Right hindlimb (tissue), 1 donor: ENCODE measurements at places on chromosomes 3 and 15.

DNA sequence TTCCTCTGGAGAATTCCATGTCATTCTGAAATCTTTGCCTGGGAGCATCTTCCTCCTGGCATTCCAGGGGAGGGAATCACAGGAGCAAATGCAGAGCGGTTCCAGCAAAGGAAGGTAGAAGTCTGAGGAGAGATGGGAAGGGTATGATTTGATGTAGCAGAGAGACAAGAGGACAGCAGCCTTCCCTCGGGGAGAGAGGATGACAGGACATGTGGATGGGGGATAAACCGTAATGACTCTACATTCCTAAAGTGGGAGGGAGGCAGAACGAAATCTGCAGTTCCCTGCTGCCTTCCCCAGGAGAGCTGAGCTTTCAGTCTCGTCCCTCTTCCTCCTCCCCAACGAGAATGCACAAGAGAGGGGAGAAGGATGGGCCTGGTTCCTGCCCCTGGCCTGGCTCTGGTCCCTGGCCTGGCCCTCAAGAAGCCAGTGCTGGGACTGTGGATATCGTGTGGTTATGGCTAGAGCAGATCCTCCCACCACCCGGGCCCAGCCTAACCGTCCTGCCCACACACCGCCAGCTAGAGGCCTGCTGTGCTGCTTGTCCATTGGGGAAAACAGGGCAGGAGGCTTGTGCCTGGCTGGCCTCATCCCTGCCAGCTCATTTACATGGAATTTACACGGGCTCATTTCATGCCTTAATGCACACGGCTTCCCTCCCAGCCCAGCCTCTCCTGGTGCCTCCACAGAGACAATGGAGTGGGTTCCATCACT, 26.6 kb downstream of the SEMA7A start:
- peak; percentile 66 for DNase-seq

DNA sequence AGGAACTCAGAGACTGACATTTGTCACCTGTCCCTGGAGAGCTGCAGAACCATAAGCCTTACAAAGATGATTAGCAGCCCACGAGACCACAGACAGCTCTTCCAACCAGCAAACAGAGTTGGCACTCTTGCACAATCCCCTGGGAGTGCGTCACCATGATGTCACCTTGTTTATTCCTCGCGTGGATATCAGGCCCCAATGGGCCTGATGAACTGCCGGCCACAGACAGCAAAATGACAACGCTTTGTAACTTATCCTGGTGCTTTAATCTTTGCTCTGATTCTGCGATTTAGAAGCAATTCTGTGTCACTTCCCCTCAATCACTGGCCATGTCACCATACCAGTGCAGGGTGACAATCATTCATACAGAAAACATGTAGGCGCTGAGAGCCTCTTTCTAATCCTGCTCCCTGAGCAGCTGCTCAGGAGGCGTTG, 89.2 kb downstream of the TAMM41 start:
- DNase-seq: no peak

DNA sequence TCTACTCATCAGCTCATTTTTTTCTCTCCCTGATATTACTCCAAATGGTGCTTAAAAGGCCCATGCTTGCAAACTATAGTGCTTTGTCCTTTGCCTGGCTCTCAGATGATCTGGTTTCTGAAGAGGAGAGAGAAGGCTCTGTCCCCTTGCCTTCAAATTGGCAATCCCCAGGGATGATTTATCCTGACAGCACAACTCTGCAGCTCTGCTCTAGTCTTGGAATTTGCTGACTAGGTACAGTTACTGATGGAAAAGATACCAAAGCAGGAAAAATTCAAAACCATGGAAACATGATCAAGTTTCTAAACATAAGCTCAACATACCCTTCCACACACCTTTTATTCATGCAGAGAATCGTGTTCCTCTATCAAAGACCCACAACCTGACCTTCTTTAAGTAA, 106.7 kb upstream of the CADPS start:
- DNase-seq: no peak

DNA sequence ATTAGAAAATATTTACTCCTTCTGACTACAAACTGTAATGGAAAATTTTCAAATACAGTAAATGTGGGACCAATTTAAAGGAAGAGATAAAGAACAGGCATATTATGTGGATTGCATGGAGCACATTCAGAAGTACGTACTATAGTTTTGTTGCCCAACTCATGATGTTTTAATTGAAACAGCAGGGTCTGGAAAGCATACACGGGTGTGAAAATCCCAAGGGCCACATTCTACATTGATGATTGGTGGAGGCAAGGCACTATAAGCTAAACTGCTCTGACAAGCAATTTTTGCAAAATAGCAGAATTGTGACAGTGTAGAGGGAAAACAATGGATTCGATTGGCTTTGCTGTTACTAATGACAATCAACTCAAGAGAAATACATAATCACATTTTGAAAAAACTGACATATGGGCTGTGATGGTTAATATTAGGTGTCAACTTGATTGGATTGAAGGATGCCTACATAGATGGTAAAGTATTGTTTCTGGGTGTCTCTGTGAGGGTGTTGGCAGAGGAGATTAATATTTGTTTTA, 458.6 kb downstream of the PYDC2 start:
- DNase-seq: no peak

- DNase-seq: peak; percentile 81
These were observed at the start of gene IGSF11 for GRCh38 chr3:119034256-119035013. IGSF11 (minus strand) TSS chr3:119034846; CDS start chr3:119034582, 264 bp downstream.

DNA sequence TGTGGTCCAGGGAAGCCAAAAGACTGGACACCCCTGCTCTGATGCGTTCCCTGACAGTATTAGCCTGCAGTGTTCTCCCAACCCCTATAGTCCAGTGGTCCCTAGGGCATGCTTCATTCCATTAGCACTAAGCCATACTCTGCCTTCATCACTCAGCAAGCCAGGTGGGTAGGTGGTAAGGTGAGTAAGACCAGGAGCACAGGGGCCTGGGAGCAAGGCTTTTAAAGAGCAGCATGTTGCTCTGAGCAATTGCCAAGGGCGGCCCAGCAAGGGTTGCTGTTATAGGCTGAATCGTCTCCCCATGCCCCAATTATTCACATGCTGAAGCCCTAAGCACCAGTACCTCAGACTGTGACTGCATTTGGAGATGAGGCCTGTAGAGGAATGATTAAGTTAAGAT, 11.0 kb downstream of the CXCR6 start:
- DNase-seq: no peak

DNA sequence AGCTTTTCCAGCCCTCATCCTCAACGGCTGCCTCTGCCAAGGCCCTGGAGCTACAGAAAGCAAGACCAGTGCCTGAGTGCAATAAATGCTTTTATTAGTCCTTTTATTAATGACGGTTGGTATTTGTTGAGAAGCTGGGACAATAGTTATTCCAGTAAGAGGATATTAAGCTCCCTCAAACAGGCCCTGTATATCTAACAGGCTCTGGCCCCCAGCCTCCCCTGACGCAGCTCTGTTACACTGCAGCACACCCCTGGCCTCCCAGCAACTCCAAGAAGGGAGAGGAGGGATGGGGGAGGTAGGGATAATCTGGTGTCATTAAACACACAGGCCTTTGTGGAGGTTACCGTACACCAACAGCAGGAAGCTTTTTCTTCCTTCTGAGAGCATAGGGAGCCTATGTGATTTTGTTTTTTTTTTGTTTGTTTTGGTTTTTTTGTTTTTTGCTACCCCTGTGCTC, 30.8 kb upstream of the MAGEF1 start:
- DNase-seq: peak; percentile 55

DNA sequence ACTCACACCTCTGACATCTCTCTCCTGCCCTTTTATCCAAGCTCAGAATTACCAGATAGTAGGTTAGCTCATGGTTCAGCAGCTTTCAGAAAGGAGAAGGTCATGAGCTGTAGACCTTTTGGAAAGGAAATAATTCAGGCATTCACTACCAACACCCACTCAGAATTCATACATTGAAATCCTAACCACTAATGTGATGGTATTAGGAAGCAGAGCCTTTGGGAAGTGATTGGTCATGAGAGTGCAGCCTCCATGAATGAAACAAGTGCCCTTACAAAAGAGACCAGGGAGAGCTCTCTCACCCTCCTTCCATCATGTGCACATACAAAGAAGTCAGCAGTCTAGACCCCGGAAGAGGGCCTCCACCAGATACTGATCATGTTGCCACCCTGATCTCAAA, 315.8 kb upstream of the CCDC54 start:
- DNase-seq: no peak

- no peak for DNase-seq
These were observed 11.1 kb upstream of the SATB1 start for GRCh38 chr3:18436213-18436612.

DNA sequence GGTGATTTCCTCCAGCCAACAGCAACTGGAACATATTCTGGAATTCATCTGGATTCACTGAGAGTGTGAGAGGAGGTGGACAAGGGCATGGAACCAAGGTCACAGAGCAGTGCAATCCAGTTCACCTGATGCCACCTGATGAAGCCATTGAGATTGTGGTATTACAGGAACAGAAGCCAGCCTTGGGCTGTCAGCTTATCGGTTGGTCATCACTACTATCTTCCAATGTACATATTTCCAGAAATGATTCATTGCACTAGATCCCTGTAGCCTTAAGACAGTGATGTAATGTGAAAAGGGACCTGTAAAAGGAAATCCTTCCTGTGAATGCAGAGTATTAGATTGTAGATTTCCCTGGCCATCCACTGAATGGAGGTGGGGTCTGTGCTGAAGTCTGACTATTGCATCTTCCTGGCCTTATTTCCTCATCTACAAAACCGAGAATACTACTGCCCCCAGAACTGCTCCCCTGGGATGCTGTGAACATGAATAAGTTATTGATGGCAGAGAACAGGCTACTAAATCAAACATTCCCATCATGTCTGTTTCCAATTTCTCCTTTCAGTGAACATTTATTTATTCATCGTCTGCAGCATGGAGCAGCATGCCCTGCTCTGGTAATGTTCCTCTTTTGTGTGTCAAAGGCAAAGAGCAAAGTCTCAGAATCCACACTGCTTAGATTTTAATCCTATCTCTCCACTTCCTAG, 47.4 kb upstream of the TPM1 start:
- DNase-seq: no peak

DNA sequence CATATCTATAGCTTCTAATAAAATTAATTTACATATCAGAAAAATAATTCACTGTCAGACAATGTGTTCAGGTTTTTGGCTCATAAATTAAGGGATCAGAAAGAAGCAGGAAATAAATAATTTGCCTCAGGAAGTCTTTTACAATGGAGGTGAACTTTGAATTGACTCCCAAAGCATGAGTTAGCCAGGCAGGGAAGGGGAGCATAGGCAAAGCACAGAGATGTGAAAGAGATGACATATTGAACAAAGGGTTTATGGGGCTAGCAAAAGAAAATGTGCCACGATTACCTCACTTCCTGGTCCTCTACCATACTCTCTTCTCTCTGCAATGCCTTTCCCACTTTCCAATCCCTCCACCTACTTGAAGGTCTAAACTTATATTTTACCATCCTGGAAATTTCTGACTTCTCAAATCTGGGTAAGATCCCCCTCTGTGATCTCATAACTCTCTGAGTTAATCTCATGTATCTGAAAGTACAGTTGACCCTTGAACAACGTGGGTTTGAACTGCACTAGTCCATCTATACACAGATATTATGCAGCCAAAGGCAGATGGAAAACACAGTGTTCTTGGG, 4.1 kb upstream of the HEXA start:
- no peak for DNase-seq

DNA sequence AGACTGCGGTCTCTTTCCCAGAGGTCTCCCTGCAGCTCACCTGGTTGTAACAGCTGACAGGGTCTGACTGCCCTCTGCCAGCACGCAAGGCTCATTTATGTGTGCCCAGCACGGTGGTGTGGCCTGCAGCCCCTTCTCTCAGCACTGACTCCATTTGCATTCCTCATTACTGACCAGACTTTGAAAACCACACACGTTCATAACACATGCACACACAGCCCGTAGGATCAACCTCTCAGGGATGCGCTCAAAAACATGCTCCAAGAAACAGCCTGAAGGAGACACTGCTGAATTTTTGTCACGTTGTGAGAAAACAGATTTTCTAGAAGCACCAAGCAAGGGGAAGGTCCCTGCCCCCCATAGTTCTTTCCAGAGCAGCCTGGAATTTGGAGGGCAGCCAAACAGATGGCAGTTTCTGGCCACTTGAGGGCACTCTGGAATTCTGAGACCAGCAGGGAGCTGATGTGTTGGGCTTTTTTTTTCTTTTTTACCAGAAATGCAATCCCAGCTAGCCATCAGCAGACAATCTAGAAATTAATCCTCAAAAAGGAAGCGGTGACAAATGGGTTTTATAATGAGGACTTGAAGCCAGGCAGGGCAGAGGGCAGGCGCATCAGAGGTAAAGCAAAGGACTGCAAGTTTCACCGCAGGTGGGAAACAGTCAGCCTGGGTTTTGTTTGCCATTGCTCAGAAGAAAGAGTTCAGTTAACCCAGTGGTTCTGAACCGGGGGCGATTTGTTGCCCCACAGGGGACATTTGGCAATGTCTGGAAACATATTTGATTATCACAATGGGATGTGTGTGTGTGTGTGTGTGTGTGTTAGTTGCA, 170.5 kb upstream of the PROK2 start:
- peak; percentile 87 for DNase-seq
